ENCODE measurements at places on chromosomes 6 and 20. TPM values are rescaled to one million over a fixed set of nuclear protein-coding genes. Genes with fewer than 3 reads are reported as not detected.

DNA sequence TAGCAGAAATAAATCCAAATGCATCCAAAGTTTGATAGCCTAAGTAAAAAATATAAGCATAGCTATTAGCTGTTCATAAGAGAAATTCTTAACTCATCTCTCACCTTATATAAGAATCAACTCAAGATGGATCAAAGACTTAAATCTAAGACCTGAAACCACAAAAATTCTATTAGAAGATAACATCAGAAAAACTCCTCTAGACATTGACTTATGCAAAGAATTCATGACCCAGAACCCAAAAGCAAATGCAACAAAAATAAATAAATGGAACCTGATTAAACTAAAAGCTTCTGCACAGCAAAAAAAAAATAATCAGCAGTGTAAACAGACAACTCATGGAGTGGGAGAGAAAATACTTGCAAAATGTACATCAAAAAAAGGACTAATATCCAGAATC, 184.3 kb downstream of the TFAP2A start:
- no peak for DNase-seq

GRCh38 chr20:44692932-44693480, 22.2 kb upstream of the CCN5 start:
- no peak for DNase-seq

GRCh38 chr20:57136734-57137133, 129.7 kb downstream of the BMP7 start:
- no peak for DNase-seq

GRCh38 chr6:116018976-116019375, 41.7 kb downstream of the FRK start:
- no peak for DNase-seq

- DNase-seq: peak; percentile 67
Observed at GRCh38 chr6:137218473-137218916, 690 bp downstream of the IFNGR1 start.

GRCh38 chr6:164068527-164068926, 654.0 kb downstream of the QKI start:
- no peak for DNase-seq

GRCh38 chr6:148746363-148747144, at the start of gene UST:
Gene UST, plus strand, starts transcription at chr6:148747030. Its CDS starts 401 bp downstream, at chr6:148747431.
- DNase-seq: peak; percentile 70

DNA sequence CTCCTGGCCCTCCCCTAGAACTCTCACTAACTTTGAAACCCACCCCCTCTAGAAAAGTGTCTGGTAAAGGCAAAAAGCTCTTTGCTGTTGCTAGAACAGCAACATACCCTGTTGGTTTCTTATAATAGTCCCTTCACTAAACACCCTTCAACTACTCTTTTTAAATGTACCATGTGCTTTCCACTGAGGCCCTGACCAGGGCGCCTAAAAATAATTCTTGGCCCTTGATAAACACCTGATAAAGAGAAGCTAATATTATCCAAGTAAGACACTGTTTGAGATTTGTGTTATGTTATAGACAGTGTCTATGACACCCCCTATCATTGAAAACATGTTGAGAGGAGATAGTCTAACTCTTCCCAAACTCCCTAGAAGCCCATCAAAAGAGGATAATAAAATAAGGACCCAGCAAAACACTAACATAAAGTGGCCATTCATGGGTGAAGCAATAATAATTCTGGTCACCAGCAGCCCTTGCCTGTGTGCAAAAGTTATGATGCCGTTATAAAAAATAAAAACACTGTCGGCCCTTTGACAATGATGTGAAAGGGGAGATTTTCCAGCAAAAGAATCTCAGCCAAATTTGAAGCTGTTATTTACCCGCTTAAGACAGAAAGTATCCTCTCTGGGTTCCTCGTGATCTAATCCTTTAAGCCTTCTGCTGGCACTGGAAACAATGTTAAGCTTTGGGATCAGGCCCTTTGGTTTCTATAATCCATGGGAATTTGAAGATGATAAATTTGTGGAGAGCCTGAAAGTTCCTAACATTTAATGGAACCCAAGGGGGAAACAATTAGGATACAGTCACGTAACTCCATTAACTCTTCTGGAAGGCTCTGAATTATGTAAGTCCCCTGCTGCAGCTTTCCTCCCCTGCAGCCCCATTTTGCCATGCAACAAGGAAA, 122.6 kb upstream of the PLCB4 start:
- no peak for DNase-seq

DNA sequence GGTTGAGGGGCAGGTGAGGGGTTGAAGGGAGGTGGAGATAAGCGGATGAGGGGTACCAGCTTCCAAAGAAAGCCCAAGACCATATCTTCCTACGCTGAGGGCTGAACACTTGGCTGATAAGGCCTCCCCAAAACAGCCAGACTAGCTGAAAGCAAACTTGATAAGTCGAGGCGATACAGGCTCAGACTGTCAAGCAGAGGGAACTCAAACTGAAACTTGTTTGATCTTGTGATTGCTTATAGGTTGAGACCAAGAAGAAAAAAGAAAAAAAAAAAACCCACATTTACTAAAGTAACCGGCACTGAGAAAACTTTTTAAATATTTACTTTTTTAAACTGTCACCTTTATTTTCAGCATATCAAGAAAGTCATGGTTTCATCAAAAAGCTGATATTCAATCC, 73.6 kb downstream of the TRERF1 start:
- no peak for DNase-seq

- peak; percentile 86 for DNase-seq
Observed at GRCh38 chr20:59222253-59223181, 58.9 kb downstream of the ZNF831 start.

DNA sequence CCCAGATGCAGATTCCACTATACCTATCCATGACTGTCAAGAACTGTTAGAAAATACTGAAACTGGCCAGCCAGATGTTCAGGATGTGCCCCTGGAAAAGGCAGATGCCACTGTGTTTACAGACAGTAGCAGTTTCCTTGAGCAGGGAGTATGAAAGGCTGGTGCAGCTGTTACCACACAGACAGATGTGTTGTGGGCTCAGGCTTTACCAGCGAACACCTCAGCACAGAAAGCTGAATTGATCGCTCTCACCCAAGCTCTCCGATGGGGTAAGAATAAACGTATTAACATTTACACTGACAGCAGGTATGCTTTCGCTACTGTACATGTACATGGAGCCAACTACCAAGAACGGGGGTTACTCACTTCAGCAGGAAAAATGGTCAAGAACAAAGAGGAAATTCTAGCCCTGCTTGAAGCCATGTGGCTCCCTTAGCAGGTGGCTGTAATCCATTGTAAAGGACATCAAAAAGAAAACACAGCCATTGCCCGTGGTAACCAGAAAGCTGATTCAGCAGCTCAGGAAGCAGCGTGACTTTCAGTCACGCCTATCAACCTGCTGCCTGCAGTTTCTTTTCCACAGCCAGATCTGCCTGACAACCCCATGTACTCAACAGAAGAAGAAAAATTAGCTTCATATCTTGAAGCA, 459.7 kb upstream of the HTR1E start:
- DNase-seq: no peak

DNA sequence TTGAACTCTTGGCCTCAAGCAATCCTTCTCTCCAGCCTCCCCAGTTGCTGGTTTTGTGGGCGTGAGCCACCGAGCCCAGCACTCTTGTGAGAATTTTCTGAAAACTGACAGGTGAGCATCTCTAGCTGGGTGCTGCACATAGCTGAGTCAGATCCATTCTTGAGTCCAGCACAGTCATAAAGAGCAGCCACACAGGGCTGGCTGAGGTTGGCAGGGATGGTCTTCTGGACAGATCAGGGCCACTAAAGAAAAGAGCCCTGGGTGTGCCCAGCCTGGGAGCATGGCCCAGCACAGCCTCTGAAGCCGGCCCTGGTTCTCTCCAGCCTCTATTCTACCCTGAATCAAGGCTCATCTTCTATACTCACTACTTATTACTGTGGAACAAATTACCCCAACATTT, 11.5 kb downstream of the DLGAP4 start:
- no peak for DNase-seq

DEK gene
- total RNA-seq: 152 TPM

- DNase-seq: peak; percentile 80
Observed at GRCh38 chr6:27873021-27873940, 38.9 kb downstream of the OR2B2 start.

ZBP1 gene
- total RNA-seq: 4.9 TPM

DNA sequence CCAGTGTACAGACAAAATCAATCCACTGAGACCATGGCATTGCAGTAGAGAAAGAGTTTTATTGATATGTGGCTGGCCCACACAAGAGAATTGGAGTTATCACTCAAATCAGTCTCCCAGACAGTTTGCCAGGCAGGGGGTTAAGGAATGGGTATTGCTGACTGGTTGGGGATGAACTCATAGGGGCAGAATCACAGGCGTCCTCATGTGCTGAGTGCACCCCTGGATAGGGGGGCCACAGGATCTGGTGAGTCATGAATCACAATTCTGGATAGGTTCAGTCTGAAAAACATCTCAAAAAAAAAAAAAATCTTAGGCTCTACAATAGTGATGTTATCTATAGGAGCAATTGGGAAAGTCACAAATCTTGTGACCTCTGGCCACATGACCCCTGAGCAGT, 29.5 kb upstream of the ILRUN start:
- DNase-seq: no peak

DNA sequence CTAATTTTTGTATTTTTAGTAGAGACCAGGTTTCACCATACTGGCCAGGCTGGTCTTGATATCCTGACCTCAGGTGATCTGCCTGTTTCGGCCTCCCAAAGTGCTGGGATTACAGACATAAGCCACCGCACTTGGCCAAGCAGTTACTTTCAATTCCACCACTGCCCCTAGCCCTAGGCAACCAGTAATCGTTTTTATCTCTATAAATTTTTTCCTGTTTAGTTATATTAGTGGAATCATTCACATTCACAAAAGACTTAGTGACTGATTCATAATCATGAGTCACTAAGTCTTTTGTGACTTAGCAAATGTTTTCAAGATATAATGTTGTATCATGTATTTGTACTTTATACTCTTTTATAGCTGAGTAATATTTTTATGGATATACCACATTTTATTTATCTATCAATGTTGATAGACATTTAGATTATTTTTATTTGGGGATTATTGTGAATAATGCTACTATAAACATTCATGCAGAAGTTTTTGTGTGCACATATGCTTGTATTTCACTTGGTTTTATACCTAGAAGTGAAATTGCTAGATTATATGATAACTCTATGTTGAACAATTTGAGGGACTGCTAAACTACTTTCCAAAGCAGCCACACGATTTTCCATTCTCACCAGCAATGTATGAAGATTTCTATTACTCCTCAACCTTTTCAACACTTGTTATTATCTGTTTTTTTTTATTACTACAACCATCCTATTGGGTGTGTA, 421.4 kb upstream of the ID4 start:
- no peak for DNase-seq

SPATA2 gene
- total RNA-seq: 10.1 TPM

DNA sequence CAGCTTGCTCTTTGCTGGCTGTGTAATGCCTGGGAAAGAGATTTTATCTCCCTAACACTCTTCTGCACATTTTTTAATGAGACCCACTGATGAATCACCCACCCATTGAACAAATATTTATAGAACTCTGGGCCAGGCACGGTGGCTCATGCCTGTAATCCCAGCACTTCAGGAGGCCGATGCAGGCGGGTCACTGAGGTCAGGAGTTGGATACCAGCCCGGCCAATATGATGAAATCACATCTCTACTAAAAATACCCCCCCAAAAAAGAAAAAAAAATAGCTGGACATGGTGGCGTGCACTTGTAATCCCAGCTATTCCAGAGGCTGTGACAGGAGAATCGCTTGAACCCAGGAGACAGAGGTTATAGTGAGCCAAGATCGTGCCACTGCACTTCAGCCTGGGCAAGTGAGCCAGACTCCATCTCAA, 82.1 kb upstream of the SIRPA start:
- DNase-seq: no peak

GRCh38 chr6:68040780-68041179, 594.3 kb upstream of the ADGRB3 start:
- DNase-seq: no peak

EEF1A2 gene
- 6.1 TPM for total RNA-seq

GRCh38 chr6:127762284-127762683, 138.6 kb downstream of the THEMIS start:
- no peak for DNase-seq

DNA sequence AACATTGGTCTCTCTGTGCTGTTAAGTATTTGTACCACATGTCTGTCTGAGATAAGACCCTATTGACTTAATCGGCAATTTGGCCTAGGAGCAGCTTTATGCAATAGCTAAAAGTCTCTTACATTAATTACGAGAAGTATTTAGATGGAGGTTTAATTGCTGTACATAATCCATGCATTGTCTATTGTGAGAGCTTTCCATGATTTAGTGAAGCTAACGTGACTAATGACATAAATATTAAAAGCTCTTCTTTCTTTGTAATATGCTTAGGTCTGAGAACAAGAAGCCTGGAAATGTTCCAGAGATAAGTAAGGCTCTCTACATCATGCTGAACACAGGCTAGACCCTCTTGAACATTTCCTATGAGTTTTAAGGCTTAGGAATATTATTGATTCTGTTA, 32.7 kb upstream of the FAM83B start:
- DNase-seq: no peak

GPLD1 gene
- 0.45 TPM for total RNA-seq

DNA sequence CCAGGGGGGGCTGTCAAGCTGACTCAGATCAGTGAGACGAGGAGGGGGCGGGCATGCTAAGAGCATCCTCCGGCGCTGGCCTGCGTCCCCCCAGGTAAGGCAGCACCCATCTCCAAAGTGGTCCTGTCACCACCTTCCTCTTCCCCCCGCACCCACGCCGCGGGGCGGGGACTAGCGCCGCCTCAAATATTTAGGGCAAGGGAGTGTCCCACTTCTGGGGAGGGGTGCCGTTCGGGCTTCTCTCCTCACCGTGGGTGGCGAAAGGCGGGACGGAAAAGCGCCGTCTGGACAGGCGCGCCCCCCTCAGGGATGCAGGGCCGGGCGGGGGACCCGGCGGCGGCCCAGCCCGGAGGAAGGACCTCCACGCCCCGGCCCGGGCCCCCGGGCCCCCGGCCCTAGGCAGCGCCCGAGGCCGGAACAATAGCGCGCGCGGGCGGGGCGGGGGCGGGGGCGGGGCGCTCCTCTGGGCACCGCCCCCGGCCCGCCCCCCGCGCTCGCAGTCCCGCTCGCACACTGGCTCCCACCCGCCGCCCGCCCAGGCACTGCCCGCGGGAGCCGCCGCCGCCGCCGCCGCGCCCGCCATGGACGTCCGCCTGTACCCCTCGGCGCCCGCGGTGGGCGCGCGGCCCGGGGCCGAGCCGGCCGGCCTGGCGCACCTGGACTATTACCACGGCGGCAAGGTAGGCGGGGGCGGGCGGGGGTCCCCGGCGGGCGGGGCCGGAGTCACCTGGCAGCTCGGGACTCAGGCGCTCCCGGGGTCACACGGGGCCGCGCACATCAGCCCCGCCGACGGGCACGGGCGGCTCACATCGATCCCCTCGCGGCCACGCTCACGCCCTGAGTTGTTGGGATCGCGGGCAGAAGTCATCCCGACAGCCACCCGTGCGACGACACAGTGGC, at the start of gene TOX2:
TOX2 (plus strand) TSS at position 542 of the 900 bp plus-strand sequence; CDS start at position 582, 40 bp downstream.
- peak; percentile 72 for DNase-seq

DNA sequence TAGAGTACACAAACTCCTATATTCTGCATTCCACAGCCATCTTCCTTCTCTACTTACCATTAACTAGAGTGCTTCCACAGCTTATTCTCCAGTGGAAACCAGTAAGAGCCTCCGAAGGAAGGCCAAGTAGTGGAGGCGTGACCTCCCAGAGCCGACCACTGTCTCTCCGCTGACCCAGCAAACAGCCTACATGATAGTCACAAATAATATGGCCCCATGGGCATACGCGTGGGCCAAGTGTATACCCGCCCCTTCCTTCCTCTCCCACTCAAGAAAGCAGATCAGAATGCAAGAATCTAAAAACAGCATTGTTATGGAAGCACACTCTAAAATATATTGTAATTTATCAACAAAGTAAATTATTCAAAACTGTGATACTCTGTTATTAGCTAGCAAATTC, 526.6 kb upstream of the JARID2 start:
- DNase-seq: no peak

- DNase-seq: no peak
Observed at GRCh38 chr6:52946306-52946705, 36.8 kb upstream of the GSTA3 start.
